ENCODE measurements at places on chromosomes 11 and 22. TPM values are rescaled to one million over a fixed set of nuclear protein-coding genes. Genes with fewer than 3 reads are reported as not detected.
A peak's percentile ranks its signal among the peaks of the same experiment; 100 is the strongest.

Gene PIWIL4
- 0.79 TPM for total RNA-seq

DNA sequence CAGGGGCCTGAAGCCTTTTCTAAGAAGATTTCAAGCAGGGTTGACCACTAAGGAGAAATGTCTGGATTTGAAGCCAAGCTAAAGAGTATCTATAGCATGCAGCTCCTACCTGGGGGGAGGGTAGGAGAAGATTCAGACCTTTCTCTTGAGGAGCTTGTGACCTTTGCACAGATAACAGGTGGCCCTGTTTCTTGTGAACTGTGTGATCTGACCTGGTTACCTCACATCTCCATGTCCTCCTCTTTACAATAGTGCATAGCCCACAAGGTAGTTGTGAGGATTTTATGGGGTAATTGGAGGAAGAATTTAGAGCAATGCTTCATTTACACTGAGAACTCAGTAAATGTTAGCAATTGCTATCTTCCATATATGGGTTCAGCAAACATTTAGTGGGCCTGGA, 310.1 kb downstream of the TMEM135 start:
- DNase-seq = no peak

DNA sequence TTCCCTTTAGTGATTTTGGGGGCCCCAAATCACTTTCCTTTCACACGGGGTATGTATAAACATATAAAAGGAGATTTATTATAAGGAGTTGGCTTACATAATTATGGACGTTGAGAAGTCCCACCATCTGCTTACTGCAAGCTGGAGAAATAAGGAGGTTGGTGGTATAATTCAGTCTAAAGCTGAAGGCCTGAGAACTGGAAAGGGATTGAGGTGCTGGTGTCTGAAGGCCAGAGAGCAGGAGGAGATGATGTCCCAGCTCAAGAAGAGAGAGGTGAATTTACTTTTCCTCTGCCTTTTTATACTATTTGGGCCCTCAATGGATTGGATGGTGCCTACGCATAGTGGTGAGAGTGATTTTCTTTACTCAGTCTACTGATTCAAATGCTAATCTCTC, 1.3 kb upstream of the ZNF202 start:
- DNase-seq = no peak

GRCh38 chr11:110526323-110526722, 96.6 kb downstream of the FDX1 start:
- no peak for DNase-seq

DNA sequence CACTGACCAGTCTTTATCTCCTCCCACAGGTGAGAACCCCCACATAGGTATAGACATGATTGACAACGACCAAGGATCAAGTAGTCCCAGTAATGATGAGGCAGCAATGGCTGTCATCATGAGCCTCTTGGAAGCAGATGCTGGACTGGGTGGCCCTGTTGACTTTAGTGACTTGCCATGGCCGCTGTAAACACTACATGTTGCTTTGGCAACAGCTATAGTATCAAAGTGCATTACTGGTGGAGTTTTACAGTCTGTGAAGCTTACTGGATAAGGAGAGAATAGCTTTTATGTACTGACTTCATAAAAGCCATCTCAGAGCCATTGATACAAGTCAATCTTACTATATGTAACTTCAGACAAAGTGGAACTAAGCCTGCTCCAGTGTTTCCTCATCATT, 76.5 kb downstream of the BTBD10 start:
- no peak for DNase-seq

Gene CD3G
- total RNA-seq = not detected

GRCh38 chr11:118243161-118243560, 9.0 kb downstream of the MPZL3 start:
- DNase-seq = no peak

Gene DSCAML1
- total RNA-seq = not detected

Gene RRP7A
- 24.4 TPM for total RNA-seq

Gene OR2AT4
- not detected for total RNA-seq

GRCh38 chr11:69729252-69729651, 25.4 kb upstream of the FGF19 start:
- DNase-seq = no peak

DNA sequence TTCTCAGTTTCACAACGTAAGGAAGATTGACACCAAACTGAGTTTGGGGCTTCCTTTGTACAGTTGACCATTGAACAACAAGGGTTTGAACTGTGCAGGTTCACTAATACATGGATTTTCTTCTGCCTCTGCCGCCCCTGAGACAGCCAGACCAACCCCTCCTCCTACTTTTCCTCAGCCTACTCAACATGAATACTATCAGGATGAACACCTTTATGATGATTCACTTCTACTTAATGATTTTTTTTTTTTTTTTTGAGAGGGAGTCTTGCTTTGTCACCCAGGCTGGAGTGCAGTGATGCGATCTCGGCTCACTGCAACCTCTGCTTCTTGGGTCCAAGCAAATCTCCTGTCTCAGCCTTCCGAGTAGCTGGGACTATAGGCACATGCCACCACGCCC, 14.6 kb downstream of the RBM4 start:
- no peak for DNase-seq

DNA sequence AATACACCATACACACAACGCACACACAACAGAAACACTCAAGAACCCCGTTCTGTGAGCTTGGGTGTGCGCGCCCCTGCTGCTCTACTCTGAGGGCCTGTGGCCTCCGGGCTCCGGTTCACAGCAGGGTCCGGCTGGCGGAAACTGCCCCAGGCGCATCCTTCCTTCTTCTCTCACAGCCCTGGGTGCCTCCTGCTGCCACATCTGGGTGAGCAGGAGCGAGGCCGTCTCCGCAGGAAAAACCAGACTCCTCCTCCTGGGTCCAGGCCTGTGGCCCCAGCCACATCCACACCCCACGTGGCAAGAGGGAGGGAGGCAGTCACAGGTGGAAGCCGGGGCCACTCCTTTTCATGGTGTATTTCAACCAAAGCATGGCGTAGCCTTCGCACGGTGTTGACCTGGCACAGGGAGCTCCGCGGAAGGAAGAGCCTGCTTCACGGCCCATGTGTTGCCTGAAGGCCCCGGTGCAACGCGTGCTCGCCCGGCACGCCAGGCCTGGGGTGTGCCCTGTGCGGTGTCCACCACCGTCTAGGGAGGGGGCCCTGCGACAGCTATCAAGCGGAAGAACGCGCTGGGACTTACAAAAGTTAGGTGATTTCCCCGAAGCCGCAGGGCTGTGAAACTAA, 1502.7 kb downstream of the TBC1D22A start:
- no peak for DNase-seq

DNA sequence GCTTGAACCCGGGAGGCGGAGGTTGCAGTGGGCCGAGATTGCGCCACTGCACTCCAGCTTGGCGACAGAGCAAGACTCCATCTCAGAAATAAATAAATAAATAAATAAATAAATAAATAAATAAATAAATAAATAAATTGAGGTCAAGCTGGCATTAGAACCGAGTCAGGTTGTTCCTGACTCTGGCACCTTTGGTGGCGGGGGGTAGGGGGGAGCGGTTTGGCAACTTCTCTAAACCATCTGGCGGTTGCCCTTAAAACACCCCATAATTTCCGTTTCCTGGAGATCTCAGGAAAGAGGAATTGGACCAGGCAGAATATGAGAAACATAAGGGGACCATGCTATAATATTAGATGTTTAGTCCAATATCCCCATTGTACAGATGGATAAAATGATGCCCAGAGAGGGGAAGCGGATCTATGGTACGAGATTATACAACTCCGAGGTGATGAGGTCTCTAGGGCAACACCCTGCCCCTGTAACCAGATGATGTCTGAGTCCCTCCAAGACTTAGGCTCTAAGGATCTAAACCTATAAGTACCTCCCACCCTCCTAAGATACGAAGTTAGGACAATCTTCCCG, 785 bp downstream of the CLPB start:
- peak; percentile 64 for DNase-seq

Gene CCDC89
- not detected for total RNA-seq

- no peak for DNase-seq
Measured at GRCh38 chr11:1354125-1354938, 35.4 kb upstream of the BRSK2 start.

DNA sequence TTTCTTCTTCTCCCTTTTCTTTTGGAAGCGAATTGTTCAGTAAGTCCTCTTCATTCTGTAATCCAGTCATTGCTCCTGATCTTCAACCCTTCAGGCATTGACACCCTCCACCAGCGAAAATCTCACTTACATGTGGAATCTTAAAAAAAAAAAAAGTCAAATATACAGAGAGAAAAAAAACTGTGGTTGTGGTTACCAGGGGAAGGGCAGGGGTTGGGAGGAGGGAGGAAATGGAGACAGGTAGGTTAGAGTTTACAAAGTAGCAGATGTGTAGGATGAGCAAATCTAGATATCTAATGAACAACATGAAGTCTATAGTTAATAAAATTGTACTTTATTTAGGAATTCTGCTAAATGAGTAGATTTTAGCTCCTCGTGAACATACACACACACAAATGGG, 17.7 kb upstream of the TMEM123 start:
- DNase-seq = no peak

Measured in lung microvascular endothelial cell (primary cell).